H1 (cell line): ENCODE measurements at places on chromosomes 5 and 9. TPM values are rescaled to one million over a fixed set of nuclear protein-coding genes. Genes with fewer than 3 reads are reported as not detected.
A peak's percentile ranks its signal among the peaks of the same experiment; 100 is the strongest.

The TAF7 gene
- total RNA-seq = 99.4 and 101 TPM in 2 replicates

The GHR gene
- 0.19 and 0.27 TPM in 2 replicates for total RNA-seq

The ANKRD18A gene
- total RNA-seq = 4.0 and 13.2 TPM in 2 replicates

The TLX3 gene
- not detected in 2 replicates for total RNA-seq

DNA sequence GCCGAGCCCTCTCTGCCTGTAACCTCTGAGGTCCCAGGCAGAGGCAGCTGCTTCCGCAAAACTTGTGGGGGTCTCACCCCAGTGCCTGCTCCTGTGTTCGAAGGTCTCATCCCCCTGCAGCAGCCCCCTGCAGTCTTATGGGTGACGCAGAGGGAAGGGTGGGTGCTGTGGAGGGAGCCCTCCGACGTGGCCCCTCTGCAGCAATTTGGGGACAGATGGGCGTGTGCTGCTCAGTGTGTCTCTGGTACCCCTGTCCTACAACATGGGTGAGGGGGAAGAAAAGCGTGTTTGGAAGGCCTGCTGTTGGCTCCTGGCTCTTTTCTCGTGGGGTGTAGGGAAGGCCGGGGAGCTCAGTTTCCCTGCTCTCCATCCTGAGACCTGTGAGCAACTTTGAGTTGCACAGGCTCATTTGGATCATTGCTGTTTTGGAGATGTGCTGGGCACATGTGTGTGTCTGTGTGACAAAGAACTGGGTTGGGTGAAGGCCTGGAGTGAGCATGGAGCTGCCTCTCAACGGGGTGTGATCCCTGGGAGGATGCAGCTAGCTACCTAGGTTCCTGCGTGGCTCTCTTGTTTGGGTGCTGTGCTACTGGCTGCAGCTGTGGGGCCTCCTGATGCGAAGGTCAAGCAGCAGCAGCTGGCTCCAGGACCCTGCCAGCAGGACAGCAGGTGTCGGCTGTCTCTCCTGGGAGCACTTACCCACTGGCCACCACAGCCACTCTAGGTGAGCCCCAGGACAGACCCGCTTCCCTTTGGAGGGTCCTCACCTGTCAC, 179.6 kb upstream of the PITX1 start:
- DNase-seq = no peak

- no peak for DNase-seq
Measured at GRCh38 chr9:34170237-34170991, 8.4 kb upstream of the UBAP1 start.

GRCh38 chr5:149333711-149334443, 11.4 kb upstream of the GRPEL2 start:
- no peak for DNase-seq

- no peak for DNase-seq
Measured at GRCh38 chr9:120876842-120877240, at the start of gene PHF19. Gene PHF19 (minus strand): TSS chr9:120877188. CDS start chr9:120874741, 2,447 bp downstream.

GRCh38 chr5:88388476-88389337, 120.1 kb upstream of the TMEM161B start:
- DNase-seq = peak; percentile 51

The PBX3 gene
- total RNA-seq = 44.3 and 45.1 TPM in 2 replicates

The SETX gene
- total RNA-seq = 33.2 and 37.9 TPM in 2 replicates

DNA sequence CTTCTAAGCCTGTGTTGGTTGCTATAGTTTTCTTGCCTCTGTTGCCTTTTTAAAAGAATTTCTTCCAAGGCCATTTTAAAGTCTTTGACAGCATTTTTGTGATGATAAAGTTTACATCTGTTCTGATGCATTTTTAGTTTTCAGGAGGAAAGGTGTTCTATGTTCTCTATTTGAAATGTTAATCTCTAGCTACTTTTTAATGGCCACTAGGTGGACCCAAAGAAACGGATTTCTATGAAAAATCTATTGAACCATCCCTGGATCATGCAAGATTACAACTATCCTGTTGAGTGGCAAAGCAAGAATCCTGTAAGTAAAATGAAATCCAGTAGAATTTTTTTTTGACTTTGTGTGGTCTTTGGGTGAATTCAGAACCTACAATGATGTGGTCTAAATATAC, 60.2 kb downstream of the MELK start:
- DNase-seq = no peak

GRCh38 chr5:58794875-58795274, 212.0 kb downstream of the RAB3C start:
- no peak for DNase-seq

GRCh38 chr5:140351609-140352334, 5.4 kb upstream of the HBEGF start:
- no peak for DNase-seq

The PCDHB8 gene
- total RNA-seq = 0.92 and 1.1 TPM in 2 replicates

The ANKRD31 gene
- 0.06 and 0.27 TPM in 2 replicates for total RNA-seq

GRCh38 chr9:95181226-95181818, 136.2 kb downstream of the FANCC start:
- DNase-seq = no peak

The GPR150 gene
- not detected in 2 replicates for total RNA-seq

DNA sequence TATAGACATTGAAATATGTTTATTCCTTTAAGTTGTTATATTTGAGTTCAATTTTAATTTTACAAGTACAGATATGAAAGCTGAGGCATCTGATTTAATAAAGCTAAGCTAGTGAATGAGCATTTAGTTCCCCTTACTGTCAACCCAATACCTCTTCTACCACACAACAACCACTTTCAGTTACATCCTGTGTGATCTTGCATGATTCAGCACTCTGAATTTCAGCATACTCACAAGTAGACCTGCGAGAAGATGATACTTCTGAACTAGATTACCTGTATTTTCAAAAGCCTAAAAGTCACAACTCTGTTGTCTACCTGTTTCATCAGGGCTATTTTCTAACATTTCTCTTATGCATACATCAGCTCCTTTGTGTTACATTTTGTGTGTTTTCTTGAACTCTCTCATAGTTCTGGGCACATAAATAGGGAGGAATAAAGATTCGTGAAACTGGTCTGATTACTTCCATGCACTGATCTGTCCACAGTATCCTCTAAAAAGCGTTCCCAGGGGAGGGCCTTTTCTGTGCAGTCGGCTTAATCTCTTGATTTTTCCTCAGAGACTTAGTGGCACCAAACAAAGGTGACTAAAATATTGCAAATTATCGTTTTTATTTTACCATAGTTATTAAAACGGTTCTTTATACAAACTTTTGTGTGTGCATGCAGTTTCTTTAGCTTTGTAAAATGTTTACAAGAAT, 2025.5 kb upstream of the NUDT12 start:
- no peak for DNase-seq

DNA sequence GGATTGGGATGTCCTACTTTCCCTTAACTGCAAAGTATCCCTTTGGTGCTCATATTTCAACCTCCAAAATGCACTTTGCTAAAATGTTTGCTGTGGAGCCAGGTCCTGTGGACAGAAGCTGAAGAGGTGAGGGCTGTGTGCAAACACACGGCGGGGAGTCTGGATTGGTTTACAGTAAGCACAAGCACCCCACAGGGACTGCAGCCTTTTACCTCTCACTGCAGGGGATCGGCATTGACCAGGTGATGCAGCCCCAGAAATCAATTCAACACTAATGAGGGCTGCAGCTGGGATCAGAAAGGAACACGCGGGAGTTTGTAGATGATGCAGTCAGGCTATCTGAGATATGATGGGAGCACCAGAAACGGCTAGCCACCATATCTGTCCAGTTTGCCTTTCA, 450.9 kb downstream of the CCDC171 start:
- DNase-seq = no peak

DNA sequence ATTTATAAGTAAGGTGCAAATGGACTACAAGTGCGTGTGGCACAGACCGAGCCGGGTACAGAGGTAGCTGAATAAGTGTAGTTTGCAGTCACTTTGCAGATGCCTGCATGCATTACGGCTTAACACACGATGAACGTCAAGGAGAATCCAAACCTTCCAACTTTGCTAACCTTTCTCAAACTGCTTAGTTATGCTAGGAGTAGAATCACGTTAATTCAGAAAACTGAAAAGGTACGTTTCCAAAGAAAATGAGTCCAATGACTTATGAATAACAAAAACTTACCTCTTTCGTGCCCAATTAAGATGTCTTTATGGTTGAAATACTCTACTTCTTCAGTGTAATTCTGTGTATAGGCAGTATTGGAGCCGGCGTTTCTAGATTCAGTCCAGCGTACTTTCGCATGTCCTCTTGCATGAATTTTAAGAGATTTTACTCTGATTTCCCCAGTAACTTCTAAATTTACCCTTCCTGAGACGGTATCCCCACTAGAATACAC, 539 bp downstream of the ARRDC3 start:
- DNase-seq = no peak

DNA sequence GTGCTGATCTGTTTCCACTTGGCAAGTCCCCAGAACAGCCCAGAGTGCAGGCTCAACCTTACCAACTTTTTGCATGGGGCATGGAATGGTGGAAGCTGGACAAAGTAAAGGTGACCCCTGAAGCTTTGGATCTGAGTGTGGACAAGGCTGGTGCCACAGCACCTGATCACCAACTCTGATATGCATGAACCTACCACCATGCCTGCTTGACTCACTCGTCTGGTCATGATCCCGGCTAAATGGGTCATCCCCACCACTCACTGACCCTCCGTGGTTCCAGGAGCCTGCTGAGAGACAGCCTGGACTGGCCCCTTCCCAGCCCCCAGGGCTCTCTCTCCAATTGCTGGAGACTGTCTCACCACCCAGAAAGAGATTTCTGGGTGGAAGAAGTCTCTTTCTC, 14.4 kb upstream of the SLC22A4 start:
- no peak for DNase-seq

The SEMA6A gene
- 260 and 277 TPM in 2 replicates for total RNA-seq

The TPD52L3 gene
- not detected in 2 replicates for total RNA-seq

DNA sequence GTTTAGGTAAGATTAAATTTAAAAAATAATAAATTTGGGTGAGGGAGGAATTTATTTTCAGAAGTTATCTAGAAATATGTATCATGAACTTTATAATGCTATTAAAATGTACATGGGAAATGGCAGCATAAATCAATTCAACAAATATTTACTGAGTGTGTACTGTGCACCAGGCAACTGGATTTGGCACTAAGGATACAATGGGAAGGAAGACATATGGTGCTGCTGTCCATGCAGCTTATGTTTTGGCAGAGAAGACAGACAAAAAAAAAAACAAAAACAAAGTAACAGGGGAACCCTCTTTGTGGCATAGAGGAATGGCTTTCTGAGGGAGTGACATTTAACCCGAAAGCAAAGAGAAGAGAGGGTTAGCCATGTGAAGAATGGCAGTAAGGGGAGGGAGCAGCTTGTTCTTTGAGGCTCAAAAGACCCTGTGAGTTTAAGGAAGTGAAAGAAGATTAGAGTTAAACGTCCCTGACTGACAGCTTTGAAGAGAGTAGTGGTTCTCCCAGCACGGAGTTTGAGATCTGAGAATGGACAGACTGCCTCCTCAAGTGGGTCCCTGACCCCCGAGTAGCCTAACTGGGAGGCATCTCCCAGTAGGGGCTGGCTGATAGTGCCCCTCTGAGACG, 23.9 kb downstream of the CNTRL start:
- DNase-seq = no peak

The NR2F1 gene
- total RNA-seq = not detected in 2 replicates

The TMEFF1 gene
- total RNA-seq = 67.8 and 68.2 TPM in 2 replicates

DNA sequence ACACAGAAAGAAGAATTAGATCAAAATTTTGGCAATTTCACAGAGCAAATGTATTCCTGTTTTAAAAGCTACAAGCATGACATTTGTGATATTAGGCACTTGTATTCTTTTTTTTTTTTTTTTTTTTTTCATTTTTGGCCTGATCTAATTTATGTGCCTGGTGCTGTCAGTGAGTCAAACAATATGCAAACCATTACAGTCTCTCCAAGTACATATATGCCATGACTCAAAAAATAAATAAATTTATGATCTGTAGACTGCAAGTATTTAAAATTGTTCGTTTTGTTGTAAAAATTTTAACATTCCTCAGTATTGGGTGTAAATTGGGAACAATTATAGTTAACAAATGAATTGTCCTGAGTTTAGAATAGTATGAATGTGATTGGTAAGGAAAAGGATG, 51.4 kb downstream of the CDH9 start:
- no peak for DNase-seq

- DNase-seq = no peak
Measured at GRCh38 chr9:1051210-1051583, 1.0 kb downstream of the DMRT2 start.

GRCh38 chr9:129929496-129930125, 94.4 kb downstream of the USP20 start:
- no peak for DNase-seq

The PPIP5K2 gene
- total RNA-seq = 39.1 and 46.6 TPM in 2 replicates
